ENCODE measurements at places on chromosomes 16 and 17.
A peak's percentile ranks its signal among the peaks of the same experiment; 100 is the strongest.

DNA sequence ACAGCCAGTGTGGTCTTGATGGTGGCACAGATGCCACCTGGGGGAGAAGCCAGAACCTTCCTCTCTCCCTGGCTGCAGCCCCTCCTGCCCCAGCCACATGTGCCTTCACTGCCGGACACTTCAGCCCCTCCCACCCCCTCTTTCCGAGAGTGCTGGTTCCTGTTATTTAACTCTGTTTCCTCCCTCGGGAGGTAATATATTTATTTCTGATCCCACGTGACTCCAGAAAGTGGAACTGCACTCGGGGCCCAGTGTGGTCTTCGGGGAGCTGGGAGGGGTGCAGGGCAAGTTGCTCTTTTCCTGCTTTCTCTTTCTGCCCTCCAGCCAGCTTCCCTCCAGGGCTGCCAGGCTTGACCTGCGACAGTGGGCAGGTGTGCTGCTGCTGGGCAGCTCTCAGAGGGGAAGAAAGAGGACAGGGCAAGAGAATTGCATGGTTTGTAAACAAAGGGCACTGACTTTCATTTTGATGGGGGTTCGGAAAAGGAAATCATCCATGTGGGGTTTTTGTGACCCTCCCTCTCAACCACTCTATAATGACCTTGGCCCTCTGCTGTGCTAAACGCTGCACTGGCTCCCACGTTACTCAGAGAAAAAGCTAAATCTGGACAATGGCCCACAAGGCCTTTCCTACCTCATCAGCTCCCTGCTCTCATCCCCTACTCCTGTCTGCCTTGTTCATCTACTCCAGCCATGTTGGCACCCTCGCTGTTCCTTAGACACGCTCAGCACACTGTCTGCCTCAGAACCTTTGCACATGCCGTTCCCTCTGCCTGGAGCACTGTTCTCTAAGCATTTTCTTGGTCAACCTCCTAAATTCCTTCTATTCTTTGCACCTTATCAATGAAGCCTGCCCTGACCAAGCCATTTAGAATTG lies 8.2 kb upstream of the CIITA start:
- peak; percentile 69 for DNase-seq

DNA sequence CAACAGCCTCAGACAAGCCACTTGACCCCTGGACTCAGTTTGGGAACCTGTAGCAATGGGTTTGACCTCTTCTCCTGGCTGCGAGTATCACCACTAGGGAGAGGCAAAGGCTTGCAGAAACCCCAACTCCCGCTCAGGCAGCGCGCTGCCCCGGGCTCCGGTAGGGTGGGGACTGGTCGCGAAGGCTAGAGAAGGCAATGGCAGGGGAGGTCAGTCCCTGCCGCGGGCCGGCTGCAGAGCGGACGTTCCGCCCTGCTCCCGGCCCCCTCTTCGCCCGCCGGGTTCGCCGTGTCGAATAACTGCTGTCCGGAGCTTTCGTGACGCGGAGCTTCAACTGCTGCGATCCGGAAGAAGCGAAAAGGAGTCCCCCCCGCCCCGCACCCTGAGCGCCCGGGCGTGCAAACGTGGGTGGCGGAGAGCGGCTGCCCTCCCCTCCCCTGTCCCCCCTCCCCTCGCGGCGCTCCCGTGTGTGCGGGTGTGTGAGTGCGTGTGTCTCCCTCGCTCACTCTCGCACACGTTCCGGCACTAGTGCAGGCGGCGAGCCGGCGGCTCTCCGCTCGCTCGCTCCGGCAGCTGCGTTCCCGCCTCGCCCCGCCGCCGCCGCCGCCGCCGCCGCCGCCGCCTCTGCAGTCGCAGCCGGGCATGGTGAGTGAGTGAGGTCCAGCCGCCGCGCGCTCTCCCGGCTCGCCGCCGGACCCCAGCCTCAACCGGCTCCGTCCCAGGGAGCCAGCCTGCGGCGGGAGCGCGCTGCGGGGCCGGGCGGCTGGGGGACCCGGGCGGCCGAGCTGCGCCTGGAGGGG lies 772 bp upstream of the SHISA6 start:
- DNase-seq: peak; percentile 43

- no peak for DNase-seq
Measured at GRCh38 chr16:55565086-55565485, 1.4 kb upstream of the CAPNS2 start.

DNA sequence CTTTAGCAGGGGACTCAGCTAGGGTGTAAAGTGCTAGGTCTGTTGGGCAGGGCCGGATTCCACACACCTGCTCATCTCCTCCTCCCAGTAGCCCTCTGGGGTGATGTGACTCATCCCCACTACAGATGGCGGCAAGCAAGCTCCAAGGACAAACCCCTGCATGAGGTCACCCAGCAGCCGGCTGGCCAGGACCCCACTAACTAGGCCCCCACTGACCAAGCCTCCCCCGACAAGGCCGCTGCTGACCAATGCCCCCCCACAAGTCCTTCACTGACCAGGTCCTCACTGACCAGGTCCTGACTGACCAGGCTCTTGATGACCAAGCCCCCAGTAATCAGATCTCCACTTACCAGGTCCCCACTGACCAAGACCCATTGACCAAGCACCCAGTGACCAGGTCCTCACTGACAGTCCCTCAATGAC lies 36.7 kb downstream of the TNFRSF13B start:
- no peak for DNase-seq

DNA sequence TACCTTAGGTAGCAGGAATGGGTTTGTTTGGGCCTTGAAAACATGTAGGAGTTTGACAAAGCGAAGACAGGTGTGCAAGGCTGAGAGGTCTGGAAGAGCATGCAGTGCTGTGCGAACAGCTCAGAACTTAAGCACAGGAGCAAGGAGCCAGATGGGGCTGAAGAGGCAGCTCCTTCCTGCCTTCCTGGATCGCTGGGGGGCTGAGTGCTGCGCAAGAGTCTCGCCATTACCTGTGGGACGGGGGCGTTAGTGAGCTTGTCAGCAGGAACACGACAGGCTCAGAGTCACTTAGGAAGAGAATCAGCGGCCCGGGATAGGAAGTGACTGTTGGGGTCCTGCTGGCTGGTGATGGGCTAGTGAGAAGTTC lies 464 bp upstream of the MRM1 start:
- no peak for DNase-seq

DNA sequence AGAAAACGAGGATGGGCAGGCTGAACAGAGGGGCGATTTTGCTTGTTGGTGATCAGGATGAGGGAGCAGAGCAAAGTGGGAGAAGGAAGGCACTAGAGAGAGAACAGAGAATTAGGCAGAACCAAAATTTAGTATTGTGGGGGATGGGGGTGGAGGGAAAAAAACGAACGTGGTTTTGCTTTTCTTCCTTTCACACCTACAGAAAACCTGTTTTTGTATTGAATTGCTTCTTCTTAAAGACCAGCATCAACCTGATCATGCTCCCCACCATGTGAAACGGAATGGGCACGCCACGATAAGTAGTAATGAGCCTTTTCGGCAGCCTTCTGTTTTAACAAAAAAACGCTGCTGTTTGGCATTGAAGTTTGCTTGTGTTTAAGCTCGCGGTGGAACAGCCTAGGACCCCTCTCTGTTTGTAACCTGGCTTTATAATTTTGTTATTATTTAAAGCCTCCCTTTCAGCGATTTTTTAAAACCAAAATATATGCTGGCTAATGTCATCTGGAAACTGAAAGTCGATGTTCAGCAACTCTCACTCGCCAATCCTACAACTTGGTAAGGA lies 36.8 kb downstream of the ERCC4 start:
- no peak for DNase-seq

DNA sequence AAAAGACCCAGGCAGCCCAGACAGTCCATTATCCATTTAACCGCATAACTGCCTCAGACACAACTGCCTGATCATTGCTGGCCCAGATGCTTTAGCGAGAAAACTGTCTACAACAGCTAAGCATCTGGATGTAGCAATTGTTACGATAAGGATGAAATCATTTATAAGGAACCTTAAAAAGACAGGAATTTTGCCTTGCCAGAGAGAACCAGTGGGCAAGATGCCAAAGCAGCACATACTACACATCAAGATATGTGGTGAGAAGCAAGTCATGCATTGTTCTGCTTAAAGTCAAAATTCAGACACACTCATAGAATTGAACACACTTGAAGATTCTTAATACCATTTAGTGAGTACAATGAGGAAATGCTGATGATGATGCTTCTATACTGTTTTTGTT lies 1525.3 kb downstream of the CDH8 start:
- no peak for DNase-seq

DNA sequence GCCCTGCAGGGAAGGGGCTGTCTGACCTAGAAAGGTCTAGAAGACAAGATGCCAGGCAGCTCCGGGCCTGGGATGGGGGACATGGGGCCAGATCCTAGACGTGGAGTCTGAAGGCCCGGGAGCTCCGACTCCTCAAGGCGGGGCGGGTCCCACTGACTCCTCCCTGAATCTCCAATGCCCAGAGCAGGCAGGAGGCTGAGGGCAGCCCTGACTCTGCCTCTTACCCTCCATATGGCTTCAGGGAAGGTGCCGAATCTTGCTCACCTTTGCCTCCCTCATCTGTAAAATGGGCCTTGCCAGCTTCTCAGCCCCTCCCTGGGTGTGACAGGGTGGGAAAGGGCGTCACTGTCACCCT lies 14.8 kb downstream of the VASN start:
- no peak for DNase-seq

GRCh38 chr17:77417575-77417974 lies 276.8 kb downstream of the SEC14L1 start:
- no peak for DNase-seq

DNA sequence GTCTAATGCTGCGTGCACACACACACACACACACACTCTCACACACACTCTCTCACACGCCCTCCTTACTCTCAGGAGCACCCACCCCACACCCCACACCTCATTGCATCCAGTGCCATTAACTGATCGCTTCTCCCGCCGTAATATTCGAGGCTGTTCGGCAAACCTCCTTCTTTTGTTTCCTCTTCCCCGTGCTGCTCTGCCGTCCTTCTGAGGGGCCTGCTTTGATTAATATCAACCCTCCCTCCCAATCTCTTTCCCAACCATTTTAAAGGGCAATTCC lies 156.2 kb upstream of the TNRC6C start:
- DNase-seq: no peak

DNA sequence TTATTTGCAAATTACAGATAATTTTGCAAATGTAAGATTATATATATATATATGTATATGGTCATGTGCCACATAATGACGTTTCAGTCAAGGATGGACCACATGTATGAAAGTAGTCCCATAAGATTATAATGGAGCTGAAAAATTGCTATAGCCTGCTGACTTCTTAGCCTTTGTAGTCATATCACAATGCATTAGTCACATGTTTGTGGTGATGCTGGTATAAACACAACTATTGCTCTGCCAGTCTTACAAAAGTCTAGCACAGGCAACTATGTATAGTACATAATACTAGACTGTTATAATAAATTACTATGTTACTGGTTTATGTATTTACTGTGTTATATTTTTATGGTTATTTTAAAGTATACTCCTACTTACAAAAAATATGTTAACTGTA lies 444.3 kb downstream of the KCNJ2 start:
- no peak for DNase-seq

DNA sequence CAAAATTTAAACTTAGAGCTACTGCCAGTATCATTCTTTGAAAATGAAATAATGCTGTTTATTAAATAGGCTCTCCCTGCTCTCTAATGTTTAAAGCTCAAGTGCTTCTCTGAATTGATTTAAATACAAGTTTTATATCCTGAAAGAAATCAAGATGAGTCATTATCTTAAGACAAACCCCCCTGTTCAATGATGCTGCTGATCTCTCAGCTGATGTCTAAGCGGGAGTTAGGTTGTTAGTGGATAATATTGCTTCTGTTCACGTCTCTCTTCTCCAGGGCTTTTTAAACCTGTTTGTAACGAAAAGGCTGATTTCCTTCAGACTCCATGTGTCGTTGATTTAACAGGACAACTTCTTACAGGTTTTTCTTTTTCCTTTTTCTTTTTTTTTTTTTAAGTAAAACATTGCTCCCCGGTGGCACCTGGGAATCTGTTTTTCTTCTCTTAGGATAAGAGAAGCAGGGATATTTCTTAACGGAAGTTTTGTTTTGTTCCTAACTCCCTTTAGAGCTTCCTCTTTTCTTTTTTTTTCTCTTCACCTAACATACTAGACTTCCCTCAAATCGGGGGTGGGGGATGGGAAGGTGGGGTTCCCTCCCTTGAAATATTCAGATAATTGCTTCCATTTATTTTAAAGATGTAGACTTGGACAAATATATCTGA lies 807 bp upstream of the LYRM9 start:
- no peak for DNase-seq

DNA sequence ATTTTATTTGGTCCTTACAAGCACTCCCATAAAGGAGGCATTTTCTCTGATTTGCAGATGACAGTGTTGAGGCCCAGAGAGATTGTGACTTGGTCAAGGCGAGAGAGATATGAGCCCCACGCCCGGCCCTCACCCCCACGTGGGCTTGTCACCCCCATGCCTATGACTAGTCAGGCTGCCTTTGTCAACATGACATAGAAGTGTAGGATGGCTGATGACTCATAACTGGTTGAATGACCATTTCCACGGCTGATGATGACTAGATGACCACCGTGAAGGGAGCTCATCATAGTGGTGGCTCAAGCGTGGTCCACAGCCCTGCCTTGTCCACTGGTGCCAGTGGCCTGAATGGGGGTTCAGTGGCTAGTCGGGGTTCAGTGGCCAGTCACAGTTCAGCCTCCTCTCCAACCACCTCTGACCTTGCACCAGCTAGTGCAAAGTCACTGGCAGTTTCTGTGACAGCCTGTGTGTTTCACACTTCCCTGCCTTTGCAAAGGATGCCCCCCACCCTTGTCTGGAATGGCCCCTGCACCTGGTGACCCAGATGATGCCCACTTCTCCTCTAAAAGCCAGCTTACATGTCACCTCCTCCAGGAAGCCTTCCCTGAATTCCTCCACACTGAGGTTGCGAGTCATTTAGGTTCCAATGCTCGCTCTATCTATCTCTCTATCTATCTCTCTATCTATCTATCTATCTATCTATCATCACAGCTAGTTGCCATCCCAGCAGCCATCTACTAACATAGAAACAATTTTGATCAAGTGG lies 3.8 kb upstream of the WSCD1 start:
- DNase-seq: no peak

GRCh38 chr16:2881783-2882649 lies 999 bp upstream of the FLYWCH2 start:
- peak; percentile 71 for DNase-seq

DNA sequence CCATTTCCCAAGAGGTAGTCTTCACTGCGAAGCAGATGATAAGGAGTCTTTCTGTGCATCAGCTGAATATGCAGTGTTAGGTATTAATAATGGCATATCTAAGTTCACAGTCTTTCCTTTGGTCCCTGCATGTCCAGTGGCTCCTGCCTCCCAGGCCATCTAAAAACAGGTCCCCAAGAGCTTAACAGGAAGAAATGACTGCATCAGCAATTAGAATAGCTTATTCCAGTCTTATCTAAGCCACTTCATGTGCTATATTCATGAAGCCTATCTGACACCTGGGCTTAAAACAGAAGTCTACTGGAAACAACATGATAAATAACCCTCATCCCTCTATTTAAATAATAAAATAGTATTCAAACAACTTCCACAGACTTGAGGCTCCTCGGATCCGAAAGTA lies 346.1 kb upstream of the ERCC4 start:
- DNase-seq: no peak

GRCh38 chr17:1736348-1737281 lies 6.1 kb upstream of the SERPINF2 start:
- DNase-seq: peak; percentile 82
